ENCODE measurements at places on chromosomes 16 and 17.
A peak's percentile ranks its signal among the peaks of the same experiment; 100 is the strongest.

GRCh38 chr17:19569785-19570543 lies 36.3 kb downstream of the SLC47A1 start:
- DNase-seq, result no peak

DNA sequence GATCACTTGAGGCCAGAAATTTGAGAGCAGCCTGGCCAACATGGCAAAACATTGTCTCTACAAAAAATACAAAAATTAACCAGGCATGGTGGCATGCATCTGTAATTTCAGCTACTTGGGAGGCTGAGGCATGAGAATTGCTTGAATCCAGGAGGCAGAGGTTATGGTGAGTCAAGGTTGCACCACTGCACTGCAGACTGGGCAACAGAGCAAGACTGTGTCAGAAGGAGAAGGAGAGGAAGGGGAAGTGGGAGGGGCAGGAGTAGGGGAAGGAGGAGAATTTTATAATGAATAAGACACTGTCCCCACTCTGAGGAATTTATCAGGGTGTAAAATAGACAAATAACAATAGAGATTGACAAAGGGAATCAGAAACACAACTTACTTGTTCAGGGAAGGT lies 440.6 kb upstream of the DYNLRB2 start:
- no peak for DNase-seq

- DNase-seq, result no peak
Observed at GRCh38 chr16:66097751-66098150, 268.7 kb upstream of the CDH5 start.

GRCh38 chr16:77457046-77457445 lies 22.2 kb upstream of the ADAMTS18 start:
- no peak for DNase-seq

DNA sequence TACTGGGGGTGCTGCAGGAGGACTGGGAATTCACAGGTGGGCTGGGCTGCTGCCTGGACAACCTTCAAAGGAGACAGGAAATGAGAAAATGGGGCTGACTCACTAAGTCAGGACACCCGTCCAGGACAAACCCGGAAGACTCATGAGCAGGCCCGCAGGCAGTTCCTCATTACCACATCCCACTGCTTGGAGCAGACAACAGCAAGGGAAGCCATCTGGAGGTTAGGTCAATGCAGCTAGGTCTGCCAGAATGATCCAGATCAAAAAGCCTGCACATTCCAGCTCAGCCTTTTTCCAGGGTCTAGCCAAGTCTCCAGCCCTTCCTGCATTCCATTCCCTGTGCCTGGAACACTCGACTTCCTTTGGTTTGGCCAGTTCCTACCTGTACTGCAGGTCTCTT lies 536.5 kb upstream of the CDH11 start:
- no peak for DNase-seq

DNA sequence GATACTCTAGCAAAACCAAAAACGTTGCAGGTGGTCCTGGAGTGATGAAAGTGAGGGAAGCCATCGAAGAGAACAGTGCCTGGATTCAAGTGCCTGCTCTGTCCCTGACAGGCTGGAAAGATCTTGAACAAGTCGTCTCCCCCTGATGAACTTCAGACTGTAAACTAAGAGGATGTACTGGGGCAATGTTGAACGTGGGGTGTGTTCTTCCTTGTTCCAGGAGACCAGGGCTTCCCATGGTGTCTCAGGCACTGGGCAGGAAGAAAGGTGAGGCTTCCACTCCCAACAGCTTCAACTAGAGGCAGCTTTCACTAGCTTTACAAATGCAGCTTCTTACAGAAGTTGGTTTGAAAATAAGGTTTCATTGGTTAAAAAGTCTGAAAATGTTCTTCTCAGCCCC lies 21.4 kb upstream of the NF1 start:
- no peak for DNase-seq

GRCh38 chr17:2396192-2396567 lies 4.7 kb downstream of the MNT start:
- DNase-seq, result no peak

GRCh38 chr17:65780111-65780510 lies 218.7 kb upstream of the AXIN2 start:
- DNase-seq, result no peak

DNA sequence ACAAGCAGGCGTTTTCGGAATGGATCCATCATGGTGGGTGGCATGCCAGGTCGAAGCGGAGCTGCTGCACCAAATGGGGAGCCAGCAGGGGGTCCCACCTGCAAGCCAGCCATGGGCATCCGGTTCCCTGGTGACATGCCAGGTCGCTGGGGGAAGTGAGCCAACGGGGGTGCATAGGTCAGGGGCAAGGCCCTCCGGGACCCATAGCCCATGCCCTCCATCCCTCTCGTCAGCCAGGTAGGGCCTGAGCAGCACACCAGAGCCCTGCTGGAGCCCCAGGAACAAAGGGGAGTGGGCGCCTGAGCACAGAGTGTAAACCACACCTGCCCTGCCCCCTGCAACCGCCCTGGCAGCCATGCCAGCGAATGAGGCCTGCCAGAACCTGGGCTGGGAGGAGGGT lies 5.0 kb downstream of the SMARCD2 start:
- no peak for DNase-seq

DNA sequence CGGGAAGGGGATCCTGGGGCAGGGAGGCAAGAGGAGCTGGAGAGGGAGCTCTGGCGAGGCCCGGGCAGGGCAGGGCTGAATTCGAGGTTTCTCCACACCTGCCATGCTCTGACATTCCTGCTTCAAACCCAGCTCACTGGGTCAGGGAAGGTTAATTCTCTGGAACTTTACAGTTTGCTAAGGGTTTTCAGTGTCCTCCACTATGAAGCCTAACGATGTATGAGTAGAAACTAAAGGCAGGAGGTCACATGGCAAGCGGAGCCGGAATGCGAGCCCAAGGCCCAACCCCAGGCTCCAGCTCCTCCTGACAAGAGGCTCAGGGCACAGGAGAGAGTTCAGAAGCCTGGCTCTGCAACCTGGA lies 29.2 kb downstream of the DCAKD start:
- DNase-seq, result no peak

GRCh38 chr16:83552228-83552627 lies 255.6 kb upstream of the HSBP1 start:
- no peak for DNase-seq

- no peak for DNase-seq
Observed at GRCh38 chr17:79413611-79414010, 197.2 kb downstream of the RBFOX3 start.

GRCh38 chr16:9847146-9847545 lies 335.1 kb downstream of the GRIN2A start:
- DNase-seq, result no peak

DNA sequence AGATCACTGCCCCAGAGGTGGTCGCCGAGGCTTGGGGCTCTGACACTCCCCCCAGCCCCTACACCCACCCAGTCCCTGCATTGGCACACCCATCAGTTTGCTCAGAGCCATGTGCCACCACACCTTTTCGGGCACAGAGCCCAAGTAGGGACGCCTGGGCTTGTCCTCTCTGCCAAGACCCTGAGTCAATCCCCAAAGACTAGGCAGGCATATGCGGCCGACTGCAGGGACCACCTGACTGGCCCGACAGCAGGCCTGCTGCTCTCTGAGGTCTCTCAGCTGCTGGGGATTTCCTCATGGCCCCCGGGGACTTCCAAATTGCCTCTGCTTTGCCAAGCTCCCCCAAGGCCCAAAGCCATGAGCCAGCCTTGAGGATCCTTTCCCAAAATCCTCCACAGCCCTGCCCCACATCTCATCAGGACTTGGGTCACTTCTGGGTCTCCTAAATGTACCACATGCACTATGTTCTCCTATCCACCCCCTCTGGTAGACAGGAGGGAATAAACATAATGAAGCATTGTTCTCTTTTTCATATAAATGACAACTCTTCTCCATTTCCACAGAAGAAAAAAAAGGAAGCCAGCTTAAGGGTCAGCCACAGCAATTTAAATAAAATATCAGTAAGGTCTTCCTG lies 30.6 kb downstream of the MYO18A start:
- DNase-seq, result no peak

GRCh38 chr17:39199820-39200069 lies 338 bp upstream of the RPL19 start:
- peak; percentile 90 for DNase-seq

GRCh38 chr17:3754458-3755334 lies 31.0 kb downstream of the HASPIN start:
- peak; percentile 82 for DNase-seq

DNA sequence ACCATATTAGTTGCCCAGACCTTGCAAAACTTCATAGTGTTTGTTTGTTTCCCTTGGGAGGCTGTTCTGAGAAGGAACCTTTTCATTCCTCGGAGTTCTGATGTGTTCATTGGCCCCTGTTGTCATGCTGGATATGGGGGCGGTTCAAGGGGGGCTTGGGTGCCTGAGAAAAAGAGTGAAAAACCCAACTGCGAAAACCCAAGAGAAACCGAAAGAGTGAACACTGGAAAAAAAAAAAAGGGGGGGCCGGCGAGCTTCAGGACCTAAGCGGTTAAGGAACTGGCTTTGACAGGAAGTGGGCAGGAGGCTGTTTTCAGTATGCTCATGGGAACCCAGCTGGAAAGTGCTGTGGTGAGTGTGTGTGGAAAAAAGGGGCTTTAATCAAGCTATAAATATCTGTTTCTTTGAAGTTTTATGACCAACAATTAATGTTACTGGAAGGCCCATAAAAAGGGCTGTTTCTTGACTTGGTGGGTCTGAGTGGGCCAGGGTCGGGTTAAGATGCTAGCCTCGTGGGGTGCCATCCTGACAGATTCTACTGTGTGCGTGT lies 510.7 kb downstream of the MAF start:
- no peak for DNase-seq

DNA sequence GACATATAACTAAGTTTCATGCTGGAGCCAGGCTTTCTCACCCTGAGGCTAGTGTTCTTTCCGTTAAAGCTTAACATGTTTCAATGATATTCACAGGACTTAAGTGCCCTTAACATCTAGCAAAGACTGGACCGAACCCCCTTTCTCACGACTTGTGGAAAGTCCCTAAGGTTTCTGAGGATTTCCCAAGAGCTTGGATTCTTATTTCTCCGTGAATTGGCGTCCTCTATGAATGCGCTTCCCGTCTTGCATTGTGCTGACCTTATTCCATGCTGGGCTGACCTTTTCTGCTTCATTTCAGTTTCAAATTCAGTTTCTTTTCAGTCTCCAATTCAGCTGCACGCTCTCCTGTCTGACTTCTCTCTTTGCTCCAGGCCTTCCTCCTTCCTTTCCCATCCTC lies 206.4 kb downstream of the HS3ST3A1 start:
- DNase-seq, result no peak

GRCh38 chr16:85491058-85491771 lies 121.9 kb upstream of the GSE1 start:
- no peak for DNase-seq

DNA sequence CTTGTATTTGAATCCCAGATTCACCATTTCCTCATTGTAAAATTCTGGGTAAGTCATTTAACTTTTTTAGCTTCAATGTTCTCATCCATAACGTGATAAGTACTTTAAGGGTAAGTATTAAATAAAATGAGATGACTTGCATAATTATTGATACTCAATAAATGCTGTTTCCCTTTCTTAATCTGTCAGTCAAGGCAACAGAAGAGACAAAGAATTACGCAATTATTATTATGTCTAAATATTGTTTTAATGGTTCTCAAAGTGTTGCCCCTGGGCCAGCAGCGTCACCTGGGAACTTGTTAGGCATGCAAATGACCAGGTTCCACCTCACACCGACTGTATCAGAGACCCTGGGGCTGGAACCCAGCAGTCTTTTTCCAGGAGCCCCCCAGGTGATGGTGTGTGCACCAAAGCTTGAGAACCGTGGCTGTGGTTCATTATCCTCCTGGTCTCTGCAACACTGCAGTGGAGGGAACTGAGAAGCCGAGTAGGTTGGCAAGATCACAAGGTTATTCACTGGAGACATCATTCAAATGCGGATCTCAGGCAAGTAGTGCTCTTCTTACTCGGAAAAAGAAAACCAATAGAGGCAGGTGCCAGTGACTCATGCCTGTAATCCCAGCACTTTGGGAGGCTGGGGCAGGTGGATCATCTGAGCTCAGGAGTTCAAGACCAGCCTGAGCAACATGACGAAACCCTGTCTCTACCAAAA lies 43.5 kb downstream of the LYRM9 start:
- DNase-seq, result no peak

DNA sequence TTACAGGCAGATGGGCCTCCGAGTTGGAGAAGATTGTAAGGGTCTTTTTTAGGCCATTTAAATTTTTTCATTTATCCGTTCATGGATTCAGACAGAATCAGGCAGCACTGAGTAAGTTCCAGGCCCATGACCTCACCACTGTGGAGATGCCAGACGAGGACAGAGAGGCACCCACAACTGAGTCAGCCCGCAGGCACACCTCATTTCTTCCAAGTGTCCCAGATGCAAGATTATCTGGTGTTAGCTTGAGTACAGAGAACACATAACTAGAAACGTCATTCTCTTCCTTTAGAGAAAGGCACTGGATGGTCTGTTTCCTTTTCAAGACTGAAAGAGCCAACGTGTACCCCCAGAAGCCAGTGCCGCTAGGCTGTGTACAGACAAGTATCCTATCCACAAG lies 16.9 kb downstream of the CLEC16A start:
- DNase-seq, result no peak

DNA sequence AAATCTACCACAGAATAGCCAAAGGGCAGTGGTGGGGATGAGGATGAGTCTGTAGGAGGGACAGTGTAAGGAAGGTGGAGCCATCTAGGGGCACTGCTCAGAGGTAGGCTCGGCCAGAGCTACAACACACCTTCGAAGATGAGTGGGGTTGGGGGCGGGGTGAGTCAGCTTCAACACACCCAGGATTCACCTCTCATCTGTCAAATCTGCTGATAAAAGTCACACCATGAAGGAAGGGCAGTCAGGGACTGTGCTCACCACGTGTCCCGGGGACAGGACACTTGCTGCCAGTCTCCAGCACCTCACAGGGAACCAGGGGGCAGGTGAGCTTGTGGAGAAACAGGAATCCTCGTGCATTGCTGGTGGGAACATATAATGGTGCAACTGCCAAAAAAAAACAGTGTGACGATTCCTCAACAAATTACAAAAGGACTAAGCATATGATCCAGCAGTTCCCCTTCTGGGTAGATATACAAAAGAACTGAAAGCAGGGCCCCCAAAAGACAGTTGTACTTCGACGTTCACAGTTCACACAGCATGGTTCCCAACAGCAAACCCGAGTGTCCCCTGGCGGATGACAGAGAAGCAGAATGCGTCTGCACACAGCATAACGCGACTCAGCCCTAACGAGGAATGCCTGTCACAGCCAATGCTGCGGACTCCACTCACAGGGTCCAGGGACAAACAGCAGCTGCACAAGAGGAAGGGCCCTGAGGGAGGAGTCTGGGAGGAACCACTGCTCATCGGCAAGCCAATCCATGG lies 133.1 kb downstream of the ANKRD11 start:
- no peak for DNase-seq

DNA sequence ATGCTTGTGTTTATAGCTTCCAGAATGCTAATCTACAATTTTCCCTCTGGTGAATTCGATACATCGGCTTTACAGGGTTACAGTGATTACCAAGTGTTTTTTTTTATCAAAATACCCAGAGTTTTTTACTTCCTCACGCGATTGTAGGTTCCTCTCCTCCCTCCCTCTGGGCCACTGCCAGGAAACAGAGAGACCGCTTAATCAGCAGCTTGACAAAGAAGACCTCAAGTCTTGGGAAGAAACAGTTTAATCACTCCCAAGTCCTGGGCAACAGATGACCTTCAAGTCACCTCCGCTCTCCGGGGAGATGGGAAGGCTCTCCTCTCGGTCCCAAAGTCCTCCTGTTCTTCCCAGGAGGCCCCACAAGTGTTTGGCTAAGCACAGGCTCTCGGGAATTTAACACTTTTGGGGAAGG lies 23.5 kb downstream of the SMTNL2 start:
- no peak for DNase-seq
